ENCODE measurements at places on chromosomes 1 and 21.

GRCh38 chr1:110321045-110321444 lies 18.1 kb upstream of the RBM15 start:
- no peak for DNase-seq

DNA sequence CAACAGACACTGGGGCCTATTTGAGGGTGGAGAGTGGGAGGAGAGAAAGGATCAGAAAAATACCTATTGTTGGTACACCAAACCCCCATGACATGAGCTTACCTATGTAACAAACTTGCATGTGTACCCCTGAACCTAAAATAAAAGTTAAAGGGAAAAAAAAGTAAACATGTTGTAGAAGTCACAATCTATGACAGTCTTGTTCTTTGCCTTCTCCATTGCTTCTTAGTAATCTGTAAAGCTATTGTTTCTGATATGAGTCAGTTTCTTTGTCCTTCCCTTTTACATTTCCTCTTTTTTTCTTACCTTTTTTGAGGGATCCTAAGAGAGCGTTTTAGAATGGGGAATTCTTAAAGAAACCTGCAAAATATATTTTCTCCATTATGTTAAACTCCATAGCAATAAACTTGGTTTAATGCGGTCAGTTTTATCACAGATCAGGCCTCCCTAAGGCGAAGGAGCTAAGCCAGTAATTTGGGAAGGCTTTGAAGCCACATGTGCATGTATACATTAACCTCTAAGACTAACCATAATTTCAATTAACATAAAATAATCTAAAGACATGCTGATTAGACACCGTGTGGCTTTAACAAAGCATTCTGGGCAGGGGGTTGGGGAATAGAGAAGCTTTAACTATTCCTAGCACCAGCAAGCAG lies 77.8 kb upstream of the C1orf105 start:
- no peak for DNase-seq

GRCh38 chr1:117638141-117638540 lies 32.3 kb downstream of the TENT5C start:
- DNase-seq = no peak

DNA sequence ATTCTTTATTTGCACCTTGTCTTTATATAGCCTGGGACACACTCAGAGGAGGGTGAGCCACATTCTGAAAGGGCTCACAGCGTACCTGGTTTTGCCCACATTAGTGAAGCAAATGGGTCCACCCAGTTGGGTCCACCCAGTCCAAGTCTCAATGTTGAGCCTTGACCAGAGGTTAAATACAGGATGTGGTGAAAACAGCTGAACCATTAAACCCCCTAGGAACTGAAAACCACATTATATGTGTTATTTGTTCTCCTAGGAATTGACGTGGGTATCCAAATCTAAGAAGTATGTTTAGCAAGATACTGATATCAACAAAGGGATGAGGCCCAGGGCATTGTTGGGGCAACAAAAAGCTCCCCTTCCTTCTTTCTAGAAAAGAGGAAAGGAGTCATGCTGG lies 83.8 kb downstream of the SETD4 start:
- DNase-seq = no peak

DNA sequence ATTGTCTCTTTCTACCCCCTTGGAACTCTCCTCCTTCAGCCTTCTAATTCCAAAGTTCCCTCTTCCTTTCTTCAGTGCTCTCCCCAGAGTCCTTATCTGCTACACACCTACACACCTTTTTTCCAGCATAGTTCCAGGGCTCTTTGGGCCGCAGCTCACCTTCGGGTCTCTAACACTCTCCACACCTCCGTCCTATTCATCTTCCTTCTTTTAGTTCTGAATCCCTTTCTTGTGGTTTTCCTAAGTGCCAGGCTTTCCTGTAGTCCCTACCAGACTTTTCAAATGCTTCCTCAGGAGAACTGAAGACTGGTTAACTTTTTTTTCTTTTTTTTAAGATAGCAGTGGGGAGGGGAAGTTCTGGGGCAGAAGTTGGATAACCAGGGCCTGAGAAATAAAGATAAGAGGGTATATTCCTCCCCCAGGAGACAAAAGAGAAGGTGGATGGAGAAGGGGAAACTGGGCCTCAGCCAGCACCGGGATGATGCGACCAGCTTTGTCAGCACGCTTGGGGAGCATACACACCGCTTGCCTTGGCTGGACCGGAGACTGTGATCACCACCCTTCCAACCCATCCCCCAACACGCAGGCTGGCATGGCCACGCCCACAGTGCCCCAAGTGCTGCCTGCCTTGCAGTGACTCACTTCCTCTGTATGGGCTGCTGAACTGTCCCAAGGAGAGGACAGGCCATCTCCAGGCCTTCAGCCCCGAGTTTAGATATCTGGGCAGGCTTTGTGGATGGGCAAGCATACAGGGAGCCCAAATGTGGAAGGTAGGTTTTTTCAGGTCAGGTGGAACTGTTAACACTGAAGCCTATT lies 2.5 kb upstream of the CERS2 start:
- peak; percentile 41 for DNase-seq

GRCh38 chr1:220092694-220093093 lies 1.2 kb upstream of the IARS2 start:
- DNase-seq = no peak

GRCh38 chr1:193211539-193211938 lies 25.1 kb upstream of the B3GALT2 start:
- DNase-seq = peak; percentile 5

DNA sequence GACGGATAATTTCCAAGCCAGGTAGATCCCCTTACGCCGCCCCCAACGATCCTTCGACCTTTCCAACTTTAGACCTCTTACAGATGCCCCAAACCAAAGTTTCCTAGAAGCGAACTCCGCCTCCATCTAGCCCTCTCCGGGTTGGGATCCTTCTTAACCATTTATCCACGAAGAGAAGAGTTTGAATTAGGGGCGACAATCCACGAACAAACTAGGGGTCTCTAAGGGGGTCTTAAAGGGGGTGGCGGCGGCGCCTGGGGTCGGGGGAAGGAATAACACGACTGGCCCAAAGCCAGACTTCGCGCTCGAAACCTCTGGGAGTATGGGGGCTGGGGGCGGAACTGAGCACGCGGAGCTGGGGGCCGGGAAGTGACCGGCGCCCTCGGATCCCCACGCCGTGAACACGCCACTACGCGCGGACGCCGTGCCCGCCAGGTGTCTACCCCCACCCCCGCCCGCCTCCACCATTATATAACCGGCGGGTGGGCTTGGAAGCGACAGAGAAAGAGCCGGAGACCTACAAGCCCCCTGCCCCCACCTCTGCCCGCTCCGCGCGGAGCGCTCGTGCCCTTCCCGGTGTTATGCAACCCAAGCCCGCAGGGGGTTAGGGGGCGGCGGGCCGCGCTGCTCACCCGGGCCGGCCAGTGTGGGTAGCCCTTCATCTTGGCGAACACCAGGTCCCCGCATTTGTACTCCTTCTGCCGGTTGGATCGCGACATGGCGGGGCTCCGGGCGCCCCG lies 594 bp downstream of the HDGF start:
- peak; percentile 53 for DNase-seq

- DNase-seq = no peak
Measured at GRCh38 chr1:100629391-100629790, 90.2 kb upstream of the VCAM1 start.

DNA sequence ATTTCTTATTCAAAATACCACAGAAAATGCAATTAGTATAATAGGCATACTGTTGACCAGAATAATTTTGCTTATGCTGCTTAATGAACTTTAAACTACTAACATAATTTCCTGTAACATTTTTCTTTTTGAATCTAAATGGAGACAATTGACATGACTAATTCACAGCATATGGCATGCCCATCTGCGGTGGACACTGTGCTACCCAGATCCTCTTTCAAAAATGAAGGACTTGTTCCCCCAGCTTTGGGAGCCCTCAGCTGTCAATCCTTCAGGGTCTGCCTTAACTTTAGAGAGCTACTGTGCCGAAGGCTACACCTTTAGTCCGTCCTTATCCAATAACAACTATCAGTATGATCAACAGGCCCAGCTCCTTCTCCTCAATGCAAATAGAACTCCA lies 789.0 kb downstream of the PLA2G4A start:
- no peak for DNase-seq
